ENCODE measurements at places on chromosomes 1 and 21. TPM values are rescaled to one million over a fixed set of nuclear protein-coding genes. Genes with fewer than 3 reads are reported as not detected.

DNA sequence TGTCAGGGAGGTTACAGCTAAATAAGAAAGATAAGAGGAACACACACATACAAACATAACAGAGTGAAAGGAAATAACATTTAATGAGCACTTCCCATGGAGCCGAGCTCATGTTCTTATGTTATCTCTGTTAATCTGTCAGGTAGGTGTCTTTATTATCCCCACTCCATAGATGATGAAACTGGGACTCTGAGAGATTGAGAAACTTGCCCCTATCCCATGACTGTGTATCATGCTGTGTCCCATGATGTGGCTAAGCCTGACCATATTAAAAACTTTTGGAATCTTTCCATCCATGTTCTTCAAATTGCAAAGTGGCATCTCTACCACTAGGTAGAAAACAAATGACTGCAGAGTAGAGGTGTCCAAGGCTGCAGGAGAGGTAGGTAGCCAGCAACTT, 285.2 kb upstream of the SGIP1 start:
- no peak for DNase-seq

GRCh38 chr1:187383366-187383765, 554.6 kb downstream of the PLA2G4A start:
- DNase-seq = no peak

DNA sequence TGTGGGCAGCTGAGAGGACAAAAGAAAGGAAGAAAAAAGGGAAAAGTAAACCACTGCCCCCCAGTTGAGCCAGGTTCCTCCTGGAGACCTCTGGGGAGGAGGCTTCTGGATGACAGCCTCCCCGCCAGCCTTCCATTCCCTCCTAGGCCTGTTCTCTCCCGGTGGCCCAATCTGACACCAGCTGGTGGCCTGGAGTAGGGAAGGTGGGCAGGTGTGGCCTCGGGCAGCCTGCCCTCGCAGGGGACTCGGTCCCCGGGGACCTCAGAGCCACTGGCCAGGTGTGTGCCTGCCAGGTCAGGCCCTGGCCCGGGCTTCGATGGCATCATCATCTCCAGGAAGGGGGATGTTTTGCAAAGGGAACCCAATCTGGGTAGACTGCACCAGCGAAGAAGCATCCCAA, 159.0 kb downstream of the CASZ1 start:
- no peak for DNase-seq

GRCh38 chr1:238628110-238628509, 737.4 kb upstream of the ZP4 start:
- no peak for DNase-seq

DNA sequence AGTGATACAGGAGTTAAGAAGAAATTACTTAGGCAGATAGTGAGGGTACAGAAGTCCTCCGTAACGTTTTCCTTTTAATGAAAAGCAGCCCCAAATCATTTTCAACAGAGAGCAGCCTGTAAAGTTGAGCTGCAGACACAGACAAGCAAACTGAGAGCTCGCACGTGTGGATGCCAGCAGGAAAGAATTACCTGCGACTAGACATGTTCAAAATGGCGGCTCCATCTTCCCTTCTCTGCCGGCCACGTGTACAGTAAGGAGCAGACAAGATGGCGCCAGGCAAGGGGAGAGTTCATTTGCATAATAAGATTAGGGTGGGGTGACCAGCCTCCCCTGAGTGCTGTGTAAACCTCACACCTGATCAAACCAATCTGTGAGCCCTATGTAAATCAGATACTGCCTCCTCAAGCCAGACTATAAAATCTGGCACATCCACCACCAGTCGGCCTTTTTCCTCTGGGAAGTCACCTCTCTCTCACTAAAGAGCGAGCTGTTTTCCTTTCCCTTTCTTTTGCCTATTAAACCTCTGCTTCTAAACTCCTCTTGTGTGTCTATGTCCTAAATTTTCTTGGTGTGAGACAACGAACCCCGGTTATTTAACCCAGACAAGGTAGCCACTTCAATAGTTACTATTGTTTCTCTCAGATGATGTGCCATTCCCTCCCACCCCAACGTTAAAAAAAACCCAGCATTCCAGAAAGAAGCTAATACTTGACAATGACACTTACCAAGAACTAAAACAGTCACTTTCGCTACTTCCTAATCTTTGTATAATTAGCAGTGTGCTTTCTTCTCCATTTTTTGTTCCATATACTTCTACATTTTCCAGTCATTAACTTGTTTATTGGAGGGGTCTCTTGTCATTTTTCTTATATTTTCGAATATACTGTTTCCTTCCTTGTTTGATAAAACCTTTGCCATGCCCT, 27.4 kb downstream of the DUSP10 start:
- DNase-seq = no peak

GRCh38 chr1:37270639-37271038, 203.7 kb upstream of the ZC3H12A start:
- no peak for DNase-seq

CD160 gene
- polyA plus RNA-seq = 2.6 TPM

NBPF4 gene
- not detected for polyA plus RNA-seq

SERTAD4 gene
- polyA plus RNA-seq = 2.2 TPM

Data from large intestine (tissue), 12 donors.